ENCODE measurements at places on chromosomes 3 and 15. TPM values are rescaled to one million over a fixed set of nuclear protein-coding genes. Genes with fewer than 3 reads are reported as not detected.

Gene UBXN7
- polyA plus RNA-seq, result 29.9 TPM

Gene RETNLB
- not detected for polyA plus RNA-seq

Gene GOLGA6B
- not detected for polyA plus RNA-seq

Gene TPRG1
- polyA plus RNA-seq, result not detected

Gene MESP1
- not detected for polyA plus RNA-seq

Gene SST
- not detected for polyA plus RNA-seq

Gene SEMA5B
- not detected for polyA plus RNA-seq

Gene DUOX1
- polyA plus RNA-seq, result 1.7 TPM

Gene TICRR
- not detected for polyA plus RNA-seq

Gene EFHB
- 2.1 TPM for polyA plus RNA-seq

Gene REC114
- not detected for polyA plus RNA-seq

Gene CELSR3
- polyA plus RNA-seq, result not detected

Gene AGBL1
- polyA plus RNA-seq, result not detected

Gene ITGA11
- not detected for polyA plus RNA-seq

Gene SPCS1
- polyA plus RNA-seq, result 364 TPM

Gene CTXN2
- polyA plus RNA-seq, result not detected

Gene CLDND1
- 79.3 TPM for polyA plus RNA-seq

Gene FAN1
- polyA plus RNA-seq, result 4.2 TPM

Gene IQCF5
- not detected for polyA plus RNA-seq

Gene IL5RA
- polyA plus RNA-seq, result 0.05 TPM

Gene FSIP1
- 0.14 TPM for polyA plus RNA-seq

Gene CRABP1
- polyA plus RNA-seq, result not detected

Gene SLMAP
- polyA plus RNA-seq, result 13.2 TPM

Gene ALPK3
- 0.23 TPM for polyA plus RNA-seq

Gene CCDC39
- polyA plus RNA-seq, result not detected

Gene OR5K2
- polyA plus RNA-seq, result not detected

Gene ASB14
- polyA plus RNA-seq, result 1.5 TPM

Gene POU1F1
- not detected for polyA plus RNA-seq

Gene CORO2B
- polyA plus RNA-seq, result 4.4 TPM

Gene FETUB
- polyA plus RNA-seq, result not detected

Gene DLL4
- not detected for polyA plus RNA-seq

Gene SNURF
- polyA plus RNA-seq, result 45.5 TPM

Gene RBMS3
- polyA plus RNA-seq, result 1.3 TPM

Gene CPLX3
- polyA plus RNA-seq, result not detected

Gene SLC33A1
- polyA plus RNA-seq, result 21.1 TPM

Gene TLR9
- 4.1 TPM for polyA plus RNA-seq

Gene CIB2
- polyA plus RNA-seq, result 2.1 TPM

Gene ARRDC4
- 16.4 TPM for polyA plus RNA-seq

Gene SLC7A14
- polyA plus RNA-seq, result not detected
